ENCODE measurements at places on chromosomes 7 and 10. TPM values are rescaled to one million over a fixed set of nuclear protein-coding genes. Genes with fewer than 3 reads are reported as not detected.

PRSS58 gene
- polyA plus RNA-seq: not detected

ITPRID1 gene
- 0.52 TPM for polyA plus RNA-seq

PRR15 gene
- polyA plus RNA-seq: not detected

GSAP gene
- 5.6 TPM for polyA plus RNA-seq

CTAGE6 gene
- polyA plus RNA-seq: 0.30 TPM

MMD2 gene
- not detected for polyA plus RNA-seq

ZP3 gene
- polyA plus RNA-seq: 12.1 TPM

LEP gene
- not detected for polyA plus RNA-seq

FLNC gene
- 642 TPM for polyA plus RNA-seq

LIPJ gene
- polyA plus RNA-seq: not detected

IRF5 gene
- polyA plus RNA-seq: 3.2 TPM

OR2F2 gene
- not detected for polyA plus RNA-seq

HMX3 gene
- not detected for polyA plus RNA-seq

ARHGEF5 gene
- polyA plus RNA-seq: 2.5 TPM

All from forelimb muscle (tissue), 1 donor.